Right lobe of liver (tissue), 6 donors: ENCODE measurements at places on chromosomes 2 and 18. TPM values are rescaled to one million over a fixed set of nuclear protein-coding genes. Genes with fewer than 3 reads are reported as not detected.

The ABCA12 gene
- not detected for total RNA-seq

The MLPH gene
- total RNA-seq = 20.8 TPM

The C2orf42 gene
- 16.7 TPM for total RNA-seq

The FAM117B gene
- total RNA-seq = 2.5 TPM

The MAP4K4 gene
- 29.8 TPM for total RNA-seq

The CNRIP1 gene
- 2.7 TPM for total RNA-seq

DNA sequence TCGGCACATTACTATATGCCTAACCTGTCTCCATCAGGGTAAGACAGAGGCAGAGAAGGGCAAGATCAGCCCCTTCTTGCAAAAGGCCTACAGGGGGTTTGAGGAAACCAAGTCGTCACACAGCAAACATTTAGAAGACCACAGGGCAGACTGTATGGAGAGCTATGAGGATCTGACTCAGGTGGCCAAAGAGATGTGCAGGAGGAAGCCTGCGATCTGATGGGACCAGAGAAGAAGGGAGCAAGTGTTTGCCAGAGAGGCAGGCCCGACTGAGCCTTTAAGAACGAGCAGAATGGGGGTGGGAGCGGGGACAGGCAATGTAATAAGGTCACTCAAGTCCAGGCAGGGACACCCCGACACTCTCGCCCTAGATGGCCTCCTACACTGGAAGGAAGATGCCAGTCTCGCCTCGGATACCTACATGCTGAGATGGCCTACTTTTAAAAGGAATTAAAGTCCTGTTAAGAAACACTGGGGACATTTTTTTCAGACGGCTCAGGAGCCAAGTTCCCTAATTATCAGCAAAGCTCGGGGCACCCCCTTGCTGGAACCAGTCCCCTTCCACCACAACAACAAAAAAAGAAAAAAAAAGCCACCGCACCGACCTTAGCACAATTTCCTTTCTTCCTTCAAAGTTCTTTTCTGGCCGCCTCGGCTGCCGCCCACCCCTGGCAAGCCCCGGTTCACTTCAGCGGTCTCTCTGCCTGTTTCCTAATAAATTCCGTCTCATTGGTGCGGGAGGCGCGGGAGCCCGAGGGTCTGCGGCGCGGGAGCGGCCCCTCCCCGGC lies 1.5 kb downstream of the SFXN5 start:
- DNase-seq = no peak
- no peaks in the 10 kb centered on the region for H3K27me3 ChIP-seq
- peaks cover 3% of the 10 kb centered on the region for H3K36me3 ChIP-seq

DNA sequence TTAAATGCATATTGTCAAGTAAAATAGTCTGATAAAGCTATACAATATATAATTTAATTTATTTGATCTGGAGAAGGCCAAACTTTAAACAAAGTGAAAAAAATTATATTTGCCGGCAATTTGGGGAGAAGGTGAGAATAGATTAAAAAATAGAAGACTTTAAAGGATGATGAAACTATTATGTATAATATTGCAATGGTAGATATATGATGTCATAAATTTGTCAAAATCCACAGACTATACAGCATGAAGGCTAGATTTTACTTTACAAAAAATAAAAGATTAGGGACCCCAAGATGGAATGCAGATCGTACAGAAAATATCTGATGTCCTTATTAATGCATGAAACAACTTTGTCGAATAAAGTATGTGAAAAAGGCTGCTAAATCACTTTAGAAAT lies 67.3 kb upstream of the MAL start:
- no peak overlapping the region for H3K27ac ChIP-seq
- no peaks in the 10 kb centered on the region for H3K27me3 ChIP-seq
- DNase-seq = no peak

GRCh38 chr2:21407851-21408250 lies 284.1 kb downstream of the TDRD15 start:
- H3K27me3 ChIP-seq = no peaks in the 10 kb centered on the region
- DNase-seq = no peak
- H3K4me1 ChIP-seq = no peaks in the 10 kb centered on the region
- H3K4me3 ChIP-seq = no peak overlapping the region
- no peaks in the 10 kb centered on the region for H3K36me3 ChIP-seq

- H3K36me3 ChIP-seq = no peaks in the 10 kb centered on the region
- H3K4me3 ChIP-seq = no peak overlapping the region
- no peak for DNase-seq
- H3K27me3 ChIP-seq = no peaks in the 10 kb centered on the region
Observed at GRCh38 chr18:30271716-30272115, 770.8 kb downstream of the DSC3 start.

GRCh38 chr2:16137080-16137755 lies 196.9 kb downstream of the MYCN start:
- H3K4me3 ChIP-seq = no peak overlapping the region
- no peak overlapping the region for H3K27ac ChIP-seq
- no peaks in the 10 kb centered on the region for H3K27me3 ChIP-seq
- no peaks in the 10 kb centered on the region for H3K36me3 ChIP-seq
- DNase-seq = no peak
